Type B pancreatic cell (in vitro differentiated cells): ENCODE measurements at places on chromosomes 5 and 9. TPM values are rescaled to one million over a fixed set of nuclear protein-coding genes. Genes with fewer than 3 reads are reported as not detected.

The OR13D1 gene
- not detected in 2 replicates for total RNA-seq

The NPR3 gene
- total RNA-seq, result 13.7 and 116 TPM in 2 replicates

The ARL14EPL gene
- not detected in 2 replicates for total RNA-seq

The PAIP1 gene
- 79.9 and 95.5 TPM in 2 replicates for total RNA-seq

The CCNO gene
- total RNA-seq, result 1.6 and 2.7 TPM in 2 replicates

The SLC1A1 gene
- 6.0 and 16.2 TPM in 2 replicates for total RNA-seq

The ZNF367 gene
- total RNA-seq, result 4.3 and 7.2 TPM in 2 replicates

The SIT1 gene
- total RNA-seq, result not detected in 2 replicates

The LCN6 gene
- not detected in 2 replicates for total RNA-seq

The ARHGEF28 gene
- total RNA-seq, result 24.9 and 44.1 TPM in 2 replicates

The PTGDS gene
- 1.4 and 1.7 TPM in 2 replicates for total RNA-seq

The SHOC1 gene
- total RNA-seq, result not detected in 2 replicates

The ORM2 gene
- total RNA-seq, result not detected in 2 replicates

The ELP1 gene
- total RNA-seq, result 42.5 and 45.8 TPM in 2 replicates

The MINAR2 gene
- total RNA-seq, result not detected in 2 replicates

The PPP1R2B gene
- total RNA-seq, result not detected in 2 replicates

The GMCL2 gene
- total RNA-seq, result not detected in 2 replicates

The DPM2 gene
- 41.6 and 56.3 TPM in 2 replicates for total RNA-seq
